ENCODE measurements at places on chromosomes 1 and 21. TPM values are rescaled to one million over a fixed set of nuclear protein-coding genes. Genes with fewer than 3 reads are reported as not detected.

Gene PTPRC
- 604 TPM for total RNA-seq

DNA sequence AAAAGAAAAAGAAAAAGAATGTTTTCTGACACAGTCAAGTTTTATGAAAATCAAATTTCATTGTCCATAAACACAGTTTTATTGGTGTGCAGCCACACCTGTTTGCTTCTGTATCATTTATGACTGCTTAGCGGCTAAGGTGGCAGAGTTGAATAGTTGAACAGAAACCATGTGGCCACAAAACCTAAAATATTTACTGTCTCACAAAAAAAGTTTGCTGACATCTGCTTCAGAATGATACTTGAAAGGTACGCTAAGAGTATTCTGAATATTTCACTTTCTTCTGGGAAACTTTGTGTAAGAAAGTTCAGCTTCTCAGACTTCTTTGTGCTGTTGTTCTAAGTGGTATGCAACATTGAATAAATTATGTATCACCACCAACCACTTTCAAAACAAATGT, 6.2 kb downstream of the KCNK1 start:
- DNase-seq = no peak

GRCh38 chr1:156477526-156478249, 22.9 kb downstream of the MEF2D start:
- DNase-seq = no peak

- no peak for DNase-seq
Observed at GRCh38 chr1:153746174-153746573, 18.3 kb downstream of the INTS3 start.

DNA sequence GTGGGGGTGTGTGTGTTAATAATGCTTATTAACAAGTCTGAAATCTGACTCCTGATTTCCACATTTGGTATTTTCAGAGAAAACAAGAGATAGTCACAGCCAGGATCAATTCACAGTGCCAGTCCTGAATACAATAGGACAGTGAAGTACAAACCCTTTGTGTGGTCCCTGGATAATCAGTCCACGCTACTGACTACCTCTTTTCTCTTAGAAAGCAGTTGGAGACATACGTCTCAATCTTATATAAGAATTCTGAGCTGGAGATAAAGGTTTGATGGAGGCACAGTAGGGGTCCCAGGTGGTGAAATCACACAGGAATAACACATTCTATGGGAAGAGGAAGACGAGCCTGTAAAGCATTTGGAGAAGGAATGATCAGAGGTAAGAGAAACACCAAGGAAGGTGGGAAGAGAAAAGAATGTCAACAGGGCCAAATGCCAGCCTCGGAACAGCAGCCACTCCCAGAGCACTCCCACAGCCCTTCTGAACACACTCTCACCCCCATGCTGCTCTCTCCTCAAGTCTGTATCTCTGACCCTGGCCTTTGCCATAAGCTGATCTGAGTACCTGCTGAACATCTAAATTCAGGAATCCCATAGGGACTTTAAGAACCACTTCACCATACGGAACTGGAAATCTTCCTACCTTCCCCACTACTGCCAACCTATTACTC, 48.6 kb downstream of the TRAF5 start:
- DNase-seq = no peak

DNA sequence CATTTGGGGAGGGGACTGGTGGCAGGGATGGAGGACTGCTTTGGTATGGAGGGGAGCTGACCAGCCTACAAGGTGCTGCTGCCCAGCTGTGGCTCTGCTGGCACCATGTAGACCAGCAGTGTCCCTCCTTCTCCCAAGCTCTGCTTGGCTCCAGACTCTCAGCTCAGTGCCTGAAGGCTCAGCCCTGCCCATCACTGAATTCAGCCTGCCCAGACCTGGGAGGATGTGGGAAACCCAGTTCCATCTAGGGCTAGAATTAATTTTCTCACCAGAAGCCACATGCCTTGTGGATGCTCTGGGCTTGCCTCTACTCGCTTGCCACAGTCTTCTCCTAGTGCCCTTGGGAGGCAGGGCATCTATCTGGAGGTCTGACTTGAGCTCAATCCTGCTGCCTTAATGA, 195.0 kb upstream of the EDN2 start:
- DNase-seq = peak; percentile 41

- no peak for DNase-seq
Observed at GRCh38 chr1:58158016-58158415, 388.5 kb downstream of the OMA1 start.

All from activated CD8-positive, alpha-beta T cell treated with anti-CD3 and anti-CD28 coated beads, Interleukin-2, amount 10 ng/mL, durations not matched to agents 7 days and 5 days (primary cell).